ENCODE measurements at places on chromosomes 13 and 19. TPM values are rescaled to one million over a fixed set of nuclear protein-coding genes. Genes with fewer than 3 reads are reported as not detected.

Gene TMEM221
- total RNA-seq, result 0.59 TPM

Gene CD33
- not detected for total RNA-seq

Gene MEIOSIN
- total RNA-seq, result not detected

Gene TFPT
- total RNA-seq, result 30.8 TPM

Gene MED16
- total RNA-seq, result 22.4 TPM

Gene URAD
- total RNA-seq, result not detected

Gene COMP
- not detected for total RNA-seq

Gene RCBTB2
- total RNA-seq, result 3.7 TPM

Gene MYO1F
- total RNA-seq, result not detected

Gene UBE2M
- total RNA-seq, result 123 TPM

Gene EPSTI1
- 11.5 TPM for total RNA-seq

Gene BSG
- 394 TPM for total RNA-seq

Gene TEAD2
- 2.4 TPM for total RNA-seq

Gene SBK3
- total RNA-seq, result 0.78 TPM

Gene CYP2A7
- total RNA-seq, result not detected

Gene FXYD1
- total RNA-seq, result 2.0 TPM

Gene MIR17HG
- total RNA-seq, result 4.1 TPM

Gene PEAK3
- not detected for total RNA-seq

Gene GSX1
- not detected for total RNA-seq

Gene ADAT3
- 6.7 TPM for total RNA-seq

Gene ZNF845
- total RNA-seq, result 9.4 TPM

Gene WDR87
- total RNA-seq, result not detected

Gene GFY
- not detected for total RNA-seq

Gene PGLYRP1
- total RNA-seq, result not detected

Gene CLDND2
- 1.2 TPM for total RNA-seq

Gene NUMBL
- total RNA-seq, result 21.4 TPM

Gene OR7C1
- total RNA-seq, result not detected

Gene SELENOV
- total RNA-seq, result not detected

Gene KLK3
- not detected for total RNA-seq

Gene NKG7
- total RNA-seq, result not detected

Gene CAPN12
- total RNA-seq, result 14.7 TPM

Gene MCEMP1
- not detected for total RNA-seq

Gene AP1M2
- total RNA-seq, result 77.9 TPM

Gene SIGLECL1
- not detected for total RNA-seq

Gene ZNF43
- 6.5 TPM for total RNA-seq

Gene RTBDN
- total RNA-seq, result not detected

Data from Calu3 (cell line).